ENCODE measurements at places on chromosomes 12 and 14.

- no peak for DNase-seq
Observed at GRCh38 chr14:59253527-59253926, 65.1 kb downstream of the DAAM1 start.

DNA sequence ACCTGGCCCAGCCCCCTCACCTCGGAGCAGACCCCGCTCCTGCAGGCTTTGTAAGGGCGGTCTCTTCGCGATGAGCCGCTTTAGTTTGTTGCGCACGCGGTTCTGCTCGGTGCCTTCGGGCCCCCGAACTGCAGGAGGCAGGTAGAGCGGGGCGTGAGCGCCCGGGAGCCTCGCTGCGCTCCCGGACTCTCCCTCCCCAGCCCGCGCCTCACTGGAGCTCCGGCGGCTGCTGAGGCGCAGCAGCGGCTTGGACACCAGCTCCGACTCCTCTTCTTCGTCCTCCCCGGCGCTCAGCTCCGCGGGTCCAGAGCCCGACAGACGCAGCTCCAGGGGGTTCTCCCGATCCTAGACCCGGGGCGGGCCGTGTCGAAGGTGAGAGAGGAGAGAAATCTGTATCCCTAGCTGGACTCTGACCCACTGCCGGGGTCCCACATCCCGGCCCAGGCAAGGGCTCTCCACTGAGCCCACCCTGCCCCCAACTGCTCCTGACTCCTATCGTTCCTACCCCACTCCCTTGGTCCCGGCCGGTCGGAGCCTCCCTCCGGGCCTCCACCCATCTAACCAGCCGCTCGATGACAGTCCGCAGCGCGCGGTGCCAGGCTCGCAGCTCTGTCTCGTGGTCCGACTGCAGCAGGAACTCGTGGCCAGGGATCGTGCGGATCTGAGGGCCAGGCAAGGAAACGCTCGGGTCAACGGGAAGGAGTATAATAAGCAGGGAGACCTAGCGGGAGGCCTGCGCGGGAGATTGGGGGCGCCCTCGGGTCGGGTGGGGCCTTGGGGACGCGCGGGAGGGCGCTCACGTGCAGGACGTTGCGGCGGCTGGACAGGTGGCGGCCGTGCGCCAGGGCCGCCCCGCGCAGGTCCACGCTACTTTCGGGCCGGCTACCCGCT lies 4.2 kb downstream of the ARHGAP9 start:
- peak; percentile 34 for DNase-seq

DNA sequence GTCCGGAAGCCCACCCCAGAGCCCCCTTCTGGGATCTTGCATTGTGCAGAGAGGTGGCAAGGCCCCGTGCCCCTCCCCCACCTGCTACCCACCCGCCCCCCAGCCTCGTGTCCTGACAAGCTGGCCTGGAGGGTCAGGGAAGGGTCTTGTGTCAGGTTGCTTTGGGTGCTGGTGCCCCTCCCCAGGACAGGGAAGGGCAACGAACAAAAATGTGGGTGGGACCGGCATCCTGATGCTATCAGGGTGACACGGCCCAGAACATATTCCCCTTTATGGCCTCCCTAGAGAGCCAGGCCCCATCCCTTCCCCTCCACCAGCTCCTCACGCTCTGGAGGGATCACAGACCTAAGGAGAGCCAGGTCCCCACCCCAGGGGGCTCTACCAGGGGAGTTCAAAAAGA lies 38.7 kb upstream of the TMEM179 start:
- DNase-seq: no peak

GRCh38 chr14:92704821-92705220 lies 43.6 kb downstream of the LGMN start:
- DNase-seq: no peak

GRCh38 chr12:32117316-32117715 lies 10.7 kb downstream of the BICD1 start:
- no peak for DNase-seq

GRCh38 chr12:89370850-89371249 lies 18.5 kb upstream of the DUSP6 start:
- DNase-seq: no peak

DNA sequence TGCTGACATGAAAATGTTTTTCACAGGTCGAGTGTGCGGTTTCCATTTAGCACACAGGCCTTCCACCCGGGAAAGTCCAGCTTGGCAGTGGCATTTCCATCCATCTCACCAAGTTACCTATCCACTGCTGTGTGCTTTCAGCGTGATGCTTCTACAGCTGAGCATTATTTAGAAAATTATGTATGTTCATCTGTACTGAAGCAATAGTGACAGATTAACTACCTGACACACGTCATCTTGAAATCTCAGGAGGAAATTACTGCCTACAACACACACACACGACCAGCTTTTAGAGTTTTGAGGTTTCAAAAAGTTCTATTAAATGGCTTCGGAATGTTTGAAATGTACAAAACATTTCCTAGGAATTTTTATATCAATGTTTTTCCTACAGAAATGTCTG lies 39.4 kb downstream of the IFNG-AS1 start:
- no peak for DNase-seq

- DNase-seq: no peak
Observed at GRCh38 chr12:1680804-1681492, 9.9 kb upstream of the ADIPOR2 start.

- DNase-seq: no peak
Observed at GRCh38 chr14:95663226-95663797, 22.9 kb upstream of the TCL1B start.

DNA sequence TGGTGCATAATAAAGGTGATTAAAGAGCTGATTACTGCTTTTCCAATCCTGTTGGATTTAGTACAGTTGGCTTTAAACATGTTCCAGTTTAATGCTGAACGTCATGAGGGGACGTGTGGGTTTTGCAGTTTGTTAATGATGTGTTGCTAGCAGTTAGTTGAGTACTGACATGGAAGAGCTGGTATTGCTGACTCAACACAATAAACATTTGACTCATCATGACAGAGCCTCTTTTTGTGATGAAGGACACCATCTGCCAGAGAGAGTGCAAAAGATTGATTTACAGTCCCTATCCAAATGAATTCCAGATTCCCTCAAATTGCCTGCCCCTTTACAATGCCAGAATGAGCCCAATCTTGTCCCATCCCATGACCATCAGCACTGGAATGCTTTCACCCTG lies 346.2 kb upstream of the PRICKLE1 start:
- no peak for DNase-seq

DNA sequence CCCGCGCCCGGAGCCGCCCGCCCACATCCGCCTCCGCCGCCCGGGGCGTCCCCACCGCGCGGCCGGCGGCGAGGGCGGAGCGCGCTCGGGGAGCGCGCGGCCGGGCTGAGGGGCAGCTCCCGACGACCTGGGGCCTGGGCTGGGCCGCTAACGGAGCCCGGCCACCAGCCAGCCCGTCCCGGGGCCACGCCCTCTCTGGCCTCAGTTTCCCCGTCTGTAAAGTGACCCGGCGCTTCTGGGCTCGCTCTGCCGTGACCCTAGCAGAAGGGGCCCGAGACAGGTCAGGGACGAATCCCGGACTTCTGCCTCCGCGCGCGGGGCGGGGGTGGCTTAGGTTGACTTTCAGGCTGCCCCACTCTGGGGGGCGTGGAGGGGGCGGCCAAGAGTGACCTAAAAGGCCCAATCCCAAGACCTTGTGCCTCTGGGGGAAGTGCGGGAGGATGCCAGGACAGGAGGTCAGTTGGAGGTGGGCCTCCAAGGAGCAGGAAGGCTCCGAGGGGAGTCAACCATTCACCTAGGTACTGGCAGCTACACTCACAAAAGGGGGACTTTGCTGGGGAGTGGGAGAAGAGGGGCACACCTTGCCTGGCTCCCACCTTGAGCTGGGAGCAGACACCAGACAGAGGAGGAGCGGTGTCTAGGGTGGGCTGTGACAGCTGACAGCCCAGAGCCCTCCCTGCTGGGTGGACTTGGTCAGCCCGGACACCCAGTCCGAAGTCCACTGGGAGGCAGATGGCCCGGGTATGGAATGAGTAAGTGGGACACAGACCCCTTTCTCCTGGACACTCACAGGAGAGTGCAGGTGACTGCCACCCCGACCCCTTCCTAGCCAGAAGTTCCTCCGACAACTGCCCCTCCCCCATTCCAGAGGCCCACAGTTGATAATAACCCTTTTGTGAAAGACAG lies 486 bp upstream of the AKT1 start:
- DNase-seq: peak; percentile 72

DNA sequence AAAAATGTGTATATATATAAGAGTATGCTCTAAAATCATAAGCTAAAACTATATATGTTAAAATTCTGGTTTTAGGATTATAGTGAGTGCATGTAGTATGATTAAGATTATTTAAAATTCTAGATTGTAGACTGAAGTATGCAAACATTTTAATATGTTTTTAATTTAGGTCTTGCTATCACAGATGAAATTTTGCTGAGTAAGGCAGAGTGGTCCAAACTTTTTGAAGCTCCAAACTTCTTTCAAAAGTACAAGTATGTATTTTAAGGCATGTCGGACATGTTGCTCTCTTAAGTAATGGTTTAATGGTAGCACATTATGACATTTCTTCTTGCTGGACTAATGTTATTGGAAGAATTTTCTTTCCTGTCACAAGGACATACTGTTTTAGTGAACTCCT lies 34.6 kb downstream of the PAPOLA start:
- no peak for DNase-seq

DNA sequence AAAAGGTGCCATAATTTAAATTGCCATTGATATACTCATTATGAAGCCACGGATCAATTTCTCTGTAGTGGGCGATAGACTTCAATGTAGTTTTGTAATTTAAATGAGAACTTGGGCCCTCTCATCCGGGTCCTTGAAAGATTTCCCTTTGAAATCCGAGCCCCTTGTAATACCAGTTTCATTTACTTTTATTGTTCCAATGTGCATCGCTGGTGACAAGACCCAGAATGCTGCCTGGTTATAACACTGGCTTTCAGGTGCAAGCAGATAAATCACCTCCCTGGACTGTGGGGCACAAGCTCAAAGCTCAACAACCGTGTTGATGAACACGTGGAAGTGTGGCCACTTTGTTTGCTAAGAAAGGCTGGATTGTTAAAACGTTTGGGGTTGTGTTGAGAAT lies 68.9 kb upstream of the FZD10 start:
- DNase-seq: no peak

DNA sequence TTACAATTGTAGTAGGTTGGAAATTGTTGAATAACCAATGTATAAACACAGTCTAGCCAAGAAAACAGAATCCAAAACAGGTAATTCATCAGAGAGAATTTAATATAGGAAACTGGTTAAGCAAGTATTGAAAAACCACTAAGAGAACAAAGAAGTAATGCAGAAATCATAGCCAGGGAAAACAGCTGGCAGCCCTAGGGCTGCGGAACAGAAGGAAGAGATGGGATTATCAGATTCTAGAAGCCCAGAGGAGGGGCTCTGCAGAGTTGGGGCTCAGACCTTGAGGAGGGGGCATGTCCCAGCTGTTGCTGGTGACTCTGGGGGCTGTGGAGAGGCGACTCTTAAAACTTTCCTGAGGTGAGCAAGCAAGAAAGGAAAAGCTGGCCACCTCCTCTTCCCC lies 49.4 kb downstream of the CD9 start:
- DNase-seq: no peak

GRCh38 chr12:128337431-128338170 lies 70.6 kb downstream of the TMEM132C start:
- DNase-seq: no peak

GRCh38 chr14:31419967-31420318 lies 407 bp downstream of the HEATR5A start:
- DNase-seq: peak; percentile 30

- peak; percentile 68 for DNase-seq
Observed at GRCh38 chr12:46371718-46372543, 642 bp downstream of the SLC38A2 start.

GRCh38 chr14:30227876-30228275 lies 300.2 kb upstream of the PRKD1 start:
- no peak for DNase-seq

- no peak for DNase-seq
Observed at GRCh38 chr12:78248321-78248720, 417.6 kb downstream of the NAV3 start.

GRCh38 chr12:89862511-89863445 lies 154.1 kb upstream of the ATP2B1 start:
- DNase-seq: no peak

GRCh38 chr12:110530511-110530910 lies 28.4 kb downstream of the RAD9B start:
- DNase-seq: no peak

DNA sequence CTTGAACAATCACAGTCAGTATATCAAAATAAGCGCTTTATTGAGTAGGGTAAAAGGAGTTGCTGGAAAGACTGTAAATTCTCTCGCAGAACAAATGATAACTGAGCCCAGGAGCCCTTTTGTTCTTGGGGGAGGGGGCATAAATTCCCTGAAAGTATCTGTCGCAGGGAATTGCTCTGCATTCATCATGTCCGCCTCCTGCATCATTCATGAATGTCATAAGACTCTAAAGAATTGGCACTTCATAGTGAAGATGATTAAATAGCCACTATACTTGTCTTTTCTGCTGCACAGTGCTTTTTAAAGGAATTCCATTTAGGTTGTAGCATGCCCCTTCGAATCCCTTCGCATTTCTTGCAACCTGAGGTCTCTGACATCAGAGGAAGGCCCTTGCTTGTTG lies 762.3 kb downstream of the DIO2 start:
- DNase-seq: no peak

- DNase-seq: no peak
Observed at GRCh38 chr12:81162391-81163136, 84.7 kb downstream of the ACSS3 start.

DNA sequence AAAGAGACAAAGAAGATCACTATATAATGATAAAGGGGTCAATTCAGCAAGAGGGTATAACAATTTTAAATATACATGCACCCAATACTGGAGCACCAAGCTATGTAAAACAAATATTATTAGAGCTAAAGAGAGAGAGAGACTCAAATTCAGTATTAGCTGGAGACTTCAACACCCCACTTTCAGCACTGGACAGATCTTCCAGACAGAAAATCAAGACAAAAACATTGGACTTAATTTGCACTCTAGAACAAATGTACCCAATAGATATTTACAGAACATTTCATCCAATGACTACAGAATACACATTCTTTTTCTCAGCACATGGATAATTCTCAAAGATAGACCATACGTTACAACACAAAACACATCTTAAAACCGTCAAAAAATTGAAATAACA lies 81.0 kb downstream of the KLHL28 start:
- no peak for DNase-seq

GRCh38 chr14:65993103-65993502 lies 493.1 kb upstream of the CCDC196 start:
- no peak for DNase-seq

GRCh38 chr14:94192536-94192935 lies 18.4 kb downstream of the PPP4R4 start:
- no peak for DNase-seq
